ENCODE measurements at places on chromosomes 7 and 10.

DNA sequence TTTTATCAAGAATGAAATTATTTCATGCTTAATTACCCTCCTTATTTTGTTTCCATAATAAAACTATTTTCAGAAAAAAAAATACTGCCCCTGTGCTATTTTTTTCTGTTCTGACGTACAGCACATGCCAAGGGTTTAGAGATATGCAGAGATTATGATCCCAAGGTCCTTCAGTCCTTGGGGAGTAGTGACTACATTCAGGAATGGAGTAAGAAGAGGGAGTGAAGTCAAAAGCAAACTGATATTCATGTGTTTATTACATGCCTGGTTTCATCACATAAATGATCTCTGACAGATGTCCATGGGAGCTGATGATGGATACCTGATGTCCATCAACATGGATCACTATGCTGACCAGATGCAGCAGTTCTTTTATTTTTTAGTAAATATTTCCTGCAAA is 17.2 kb downstream of the AKAP9 start:
- DNase-seq, result no peak

GRCh38 chr7:148121401-148121800 is 469.2 kb upstream of the C7orf33 start:
- DNase-seq, result no peak

GRCh38 chr7:132666071-132666773 is 90.0 kb upstream of the PLXNA4 start:
- DNase-seq, result no peak

DNA sequence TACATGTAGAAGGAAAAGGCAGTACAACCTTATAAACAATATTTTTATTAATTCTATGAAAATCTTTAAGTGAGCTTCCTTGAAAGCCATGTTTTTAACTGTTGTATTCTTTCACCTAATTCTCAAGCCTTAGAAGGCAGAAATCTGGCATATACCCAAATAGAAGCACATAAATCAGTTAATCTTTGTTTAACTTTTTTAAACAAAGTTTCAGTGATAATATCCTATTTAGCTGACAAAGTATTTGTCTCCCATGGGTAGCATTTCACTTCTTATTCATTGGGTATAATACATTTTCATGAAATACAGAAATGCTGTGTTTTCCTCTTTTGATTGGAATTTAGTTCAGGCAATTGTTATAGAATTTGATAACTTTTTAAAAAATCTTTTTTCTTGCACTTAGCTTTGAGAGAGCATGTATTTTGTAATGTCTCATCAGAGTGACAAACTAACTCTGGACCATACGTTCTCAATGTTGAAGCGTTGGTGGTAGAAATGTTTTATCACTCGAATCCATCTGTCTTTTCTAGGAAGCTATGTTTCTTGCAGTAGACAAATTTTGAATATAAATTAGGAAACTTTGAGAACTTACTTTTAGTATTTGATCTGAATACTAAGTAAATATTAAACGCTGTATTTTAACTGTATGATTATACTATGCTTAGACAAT is 78.1 kb downstream of the CREM start:
- no peak for DNase-seq

GRCh38 chr7:129405527-129405926 is 28.7 kb upstream of the STRIP2 start:
- DNase-seq, result no peak

- DNase-seq, result no peak
Observed at GRCh38 chr10:111923032-111923431, 260.5 kb downstream of the GPAM start.

DNA sequence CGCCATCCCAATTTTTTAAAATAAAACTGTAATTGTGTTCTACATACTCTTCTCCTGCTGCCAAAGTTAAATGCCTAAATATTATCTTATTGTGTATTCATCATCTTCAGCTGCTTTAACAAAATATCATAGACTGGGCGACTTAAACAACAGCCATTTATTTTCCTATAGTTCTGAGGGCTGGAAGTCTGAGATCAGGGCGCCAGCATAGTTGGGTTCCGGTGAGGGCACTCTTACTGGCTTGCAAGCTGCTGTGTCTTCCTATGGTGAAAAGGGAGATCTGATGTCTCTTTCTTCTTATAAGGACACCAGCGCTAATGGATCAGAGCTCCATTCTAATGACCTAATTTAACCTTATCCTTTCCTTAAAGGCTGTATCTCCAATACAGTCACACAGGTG is 30.4 kb downstream of the CSTF2T start:
- DNase-seq, result no peak

DNA sequence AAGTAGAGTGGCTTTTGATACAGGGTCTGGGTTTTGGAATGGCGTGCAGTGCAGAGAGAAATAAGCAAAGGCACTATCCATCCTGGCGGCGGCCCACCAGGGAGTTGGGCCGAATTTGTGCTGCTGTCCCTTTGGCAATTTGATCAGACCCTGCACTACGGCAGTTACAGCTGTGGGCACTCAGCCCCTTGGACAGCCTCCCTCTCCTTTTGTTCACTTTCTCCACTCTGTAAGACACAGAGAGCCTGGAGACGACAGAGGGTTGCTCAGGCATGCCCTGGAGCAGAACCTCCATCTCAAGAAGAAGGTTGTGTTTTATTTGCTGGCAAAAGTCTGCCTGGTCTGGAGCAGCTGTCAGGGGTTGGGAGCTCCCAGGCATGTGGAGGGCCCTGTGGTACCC is 55.8 kb downstream of the LHPP start:
- no peak for DNase-seq

- no peak for DNase-seq
Observed at GRCh38 chr10:69738071-69738470, 63.6 kb upstream of the COL13A1 start.

DNA sequence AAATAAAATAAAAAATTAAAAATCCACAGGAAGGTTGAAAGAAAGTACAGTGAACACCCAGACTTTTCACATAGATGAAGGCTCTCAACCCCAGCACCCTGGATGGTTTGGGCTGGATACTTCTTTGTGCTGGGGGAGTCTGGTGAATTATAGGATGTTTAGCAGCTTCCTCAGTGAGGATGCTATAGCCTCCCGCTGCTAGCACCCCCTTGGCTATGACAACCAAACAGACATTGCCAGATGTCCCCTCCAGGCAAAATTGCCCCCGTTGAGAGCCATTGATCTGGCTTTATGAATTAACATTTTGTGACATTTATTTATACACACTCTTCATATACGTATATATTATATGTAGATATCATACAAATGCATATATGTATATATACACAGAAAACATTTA is 21.6 kb downstream of the SMKR1 start:
- no peak for DNase-seq

- DNase-seq, result no peak
Observed at GRCh38 chr7:156475179-156475578, 165.4 kb upstream of the RNF32 start.

DNA sequence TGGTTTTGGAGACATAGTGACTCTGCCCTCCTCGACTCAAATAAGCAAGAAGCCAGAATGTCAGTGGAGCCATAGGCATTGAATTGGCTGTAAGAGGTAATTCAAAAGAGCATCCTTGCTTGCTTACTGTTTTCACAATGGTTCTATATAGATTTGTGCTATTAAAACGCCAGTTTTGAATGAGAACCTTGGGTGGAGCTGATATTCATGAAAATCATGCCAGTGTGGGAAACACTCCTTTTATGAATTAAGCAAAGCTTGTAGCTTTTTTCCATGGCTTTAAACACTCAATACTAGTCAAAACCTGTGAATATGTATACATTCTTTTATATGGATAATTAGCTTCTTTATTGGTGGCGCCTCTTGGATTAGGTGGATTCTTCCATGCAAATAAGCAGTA is 252.5 kb downstream of the SLC25A13 start:
- no peak for DNase-seq

DNA sequence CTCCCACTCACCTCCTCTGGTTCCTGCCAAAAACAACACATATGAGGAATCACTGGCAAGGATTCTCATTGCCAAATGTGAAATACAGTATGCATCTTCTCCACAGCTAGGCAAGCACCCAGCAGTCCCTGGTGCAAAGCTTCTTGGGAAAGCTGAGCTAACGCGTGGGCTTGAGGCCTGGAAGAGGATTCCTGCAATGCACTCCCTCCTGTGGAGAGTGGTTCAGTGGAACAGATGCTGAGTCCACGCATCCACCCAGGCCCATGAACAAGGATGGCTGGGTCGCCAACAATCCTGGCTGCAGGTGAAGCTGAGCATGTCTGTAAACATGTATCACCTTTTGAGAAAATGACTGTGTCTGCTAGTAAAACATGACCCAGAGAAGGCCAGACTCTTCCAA is 113.2 kb upstream of the CHST15 start:
- no peak for DNase-seq

DNA sequence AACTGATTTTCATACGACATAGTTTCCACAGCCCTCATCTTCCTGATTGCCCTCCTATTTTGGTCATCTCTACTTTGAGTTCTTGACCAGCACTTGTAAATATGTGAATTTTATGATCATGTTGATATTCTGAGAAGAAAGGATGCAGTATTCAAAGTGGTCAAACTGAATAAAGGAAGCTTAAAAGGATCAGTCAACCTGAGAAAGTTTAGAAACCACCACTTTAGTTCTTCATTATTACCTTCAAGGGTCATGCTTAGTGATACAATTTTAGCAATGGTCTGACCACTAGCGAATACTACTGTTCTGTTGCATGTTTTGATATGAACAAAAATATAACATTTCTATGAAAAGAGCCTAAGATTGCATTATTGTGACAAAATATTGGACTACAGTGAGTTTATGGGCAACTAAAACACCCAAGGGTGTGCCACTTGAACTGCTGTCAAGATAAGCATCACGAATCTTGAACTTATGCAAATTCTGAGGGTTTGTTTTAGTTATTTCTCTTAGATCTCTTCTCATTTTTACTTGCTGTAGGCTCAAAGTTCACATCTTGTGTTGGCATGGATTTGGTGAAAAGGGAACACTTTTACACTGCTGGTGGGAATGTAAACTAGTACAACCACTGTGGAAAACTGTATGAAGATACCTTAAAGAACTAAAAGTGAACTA is 247.7 kb downstream of the IPMK start:
- DNase-seq, result no peak

DNA sequence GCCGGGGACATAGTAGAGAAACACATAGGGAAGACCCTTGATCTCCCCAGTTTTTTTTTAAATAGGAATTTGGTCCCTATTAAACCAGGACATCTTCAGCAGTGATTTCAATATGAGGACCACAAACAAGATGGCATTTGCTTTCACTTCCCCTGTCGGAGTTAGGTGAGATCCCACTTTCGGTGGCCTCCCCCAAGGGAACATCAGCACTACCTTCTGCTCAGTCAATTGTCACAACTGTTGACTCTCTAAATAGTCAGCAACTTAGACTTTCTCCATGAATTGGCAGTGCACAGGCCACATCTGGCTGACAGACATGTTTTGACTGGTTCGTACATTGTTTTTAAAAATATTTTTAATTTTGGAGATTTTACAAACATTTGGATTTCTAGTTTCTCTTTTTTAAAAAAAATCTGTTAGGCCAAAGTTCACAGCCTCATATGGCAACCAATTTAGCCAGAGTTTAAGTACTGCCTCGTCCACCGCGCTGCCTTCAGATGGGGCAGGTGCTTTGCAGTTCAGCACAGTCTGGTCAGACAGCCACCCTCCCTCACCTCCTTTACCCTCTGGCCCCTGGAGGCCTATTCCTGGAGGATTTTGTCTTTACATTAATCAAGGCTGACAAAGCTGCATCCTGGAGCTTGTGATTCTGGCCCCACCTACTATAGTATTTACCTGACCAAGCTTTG is 139.2 kb upstream of the PRR15 start:
- DNase-seq, result no peak

- DNase-seq, result no peak
Observed at GRCh38 chr7:18037609-18038008, 10.0 kb upstream of the PRPS1L1 start.

DNA sequence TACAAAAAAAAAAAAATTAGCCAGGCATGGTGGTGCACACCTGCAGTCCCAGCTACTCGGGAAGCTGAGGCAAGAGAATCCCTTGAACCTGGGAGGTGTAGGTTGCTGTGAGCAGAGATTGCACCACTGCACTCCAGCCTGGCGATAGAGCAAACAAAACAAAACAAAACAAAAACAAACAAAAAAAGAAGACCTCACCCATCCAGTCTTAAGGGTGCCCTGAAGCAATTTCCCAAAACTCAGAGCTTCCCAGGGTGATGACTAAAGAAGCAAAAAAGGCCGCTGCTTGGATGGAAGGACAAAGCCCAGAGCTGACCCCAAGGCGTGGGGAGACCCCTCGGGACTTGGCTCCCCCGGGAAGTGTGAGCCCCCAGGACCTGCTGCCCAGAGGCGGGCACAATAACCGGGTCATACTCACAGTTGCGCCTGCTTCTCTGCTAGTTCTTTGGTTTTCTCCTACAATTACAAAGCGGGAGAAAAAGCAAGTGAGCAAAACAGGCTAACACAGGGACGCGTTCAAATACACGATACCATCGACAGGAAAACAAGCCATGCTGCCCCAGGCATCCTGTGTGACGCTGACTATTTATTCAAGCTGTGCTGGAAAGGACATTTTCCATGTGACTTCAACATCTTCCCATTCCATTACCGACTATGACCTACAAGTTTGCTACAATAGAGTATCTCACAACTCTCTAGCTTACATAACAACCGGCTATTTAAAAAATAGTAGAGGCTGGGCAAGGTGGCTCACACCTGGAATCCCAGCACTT is 29.9 kb downstream of the PAPOLB start:
- no peak for DNase-seq

DNA sequence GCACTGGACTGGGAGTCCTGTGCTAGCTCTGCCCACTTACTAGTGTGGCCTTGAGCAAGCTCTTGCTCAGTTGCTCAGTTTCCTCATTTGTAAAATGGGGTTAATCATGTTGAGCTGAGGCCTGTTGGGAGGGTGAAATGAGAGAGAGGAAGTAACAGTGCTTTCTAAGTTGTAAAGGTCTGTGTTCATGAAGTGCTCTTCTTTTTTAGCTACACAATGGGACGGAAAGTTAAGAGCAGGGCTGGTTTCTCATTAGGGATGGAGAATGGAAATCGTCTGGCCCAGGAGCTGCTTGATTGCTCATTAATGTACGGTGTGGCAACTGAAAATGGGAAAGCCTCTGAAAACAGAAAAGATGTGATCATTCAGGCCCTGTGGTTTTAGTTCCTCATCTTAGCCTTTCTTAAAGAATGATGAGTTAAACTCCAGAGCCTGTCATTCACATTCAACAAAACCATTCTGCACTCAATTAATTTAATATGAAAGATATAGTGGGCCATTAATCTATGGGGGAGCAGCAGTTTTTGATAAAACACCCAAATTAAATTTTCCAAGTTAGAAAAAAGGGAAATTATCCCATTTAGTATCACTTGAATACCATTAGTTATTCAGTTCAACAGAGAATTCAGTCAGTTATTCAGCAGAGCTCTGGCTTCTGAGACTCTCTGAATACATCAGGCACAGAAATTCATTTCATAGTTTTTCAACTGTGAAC is 60.5 kb downstream of the SH2D4B start:
- DNase-seq, result no peak

DNA sequence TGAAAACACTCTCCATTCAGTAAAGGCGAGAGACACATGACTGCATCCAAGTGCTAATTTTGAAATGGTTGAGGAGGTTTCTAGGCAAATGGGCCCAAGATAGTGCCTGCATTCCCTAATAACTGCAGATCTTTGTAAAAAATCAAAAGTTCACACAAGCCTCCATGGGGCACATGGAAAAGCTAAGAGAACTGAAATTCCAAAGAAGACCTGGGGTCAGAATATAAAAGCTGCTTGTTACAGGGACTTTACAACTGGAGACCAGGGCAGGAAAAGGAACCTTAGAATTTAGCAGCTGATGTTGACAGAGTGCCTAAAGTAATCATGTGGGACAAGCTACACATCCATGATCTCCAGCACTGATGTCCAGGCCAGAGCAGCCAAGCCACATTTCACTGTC is 10.0 kb upstream of the ABI1 start:
- no peak for DNase-seq

All from right lobe of liver (tissue), 6 donors.